GM12891 (cell line): ENCODE measurements at places on chromosomes 11 and 22.

GRCh38 chr11:116215471-116216113, 557.2 kb downstream of the BUD13 start:
- no peak for DNase-seq

- no peak for DNase-seq
Observed at GRCh38 chr11:129366737-129367597, 8.7 kb upstream of the BARX2 start.

- no peak for DNase-seq
Observed at GRCh38 chr11:2342981-2343380, 34.1 kb upstream of the CD81 start.

GRCh38 chr11:60941371-60942119, 10.4 kb downstream of the SLC15A3 start:
- no peak for DNase-seq

DNA sequence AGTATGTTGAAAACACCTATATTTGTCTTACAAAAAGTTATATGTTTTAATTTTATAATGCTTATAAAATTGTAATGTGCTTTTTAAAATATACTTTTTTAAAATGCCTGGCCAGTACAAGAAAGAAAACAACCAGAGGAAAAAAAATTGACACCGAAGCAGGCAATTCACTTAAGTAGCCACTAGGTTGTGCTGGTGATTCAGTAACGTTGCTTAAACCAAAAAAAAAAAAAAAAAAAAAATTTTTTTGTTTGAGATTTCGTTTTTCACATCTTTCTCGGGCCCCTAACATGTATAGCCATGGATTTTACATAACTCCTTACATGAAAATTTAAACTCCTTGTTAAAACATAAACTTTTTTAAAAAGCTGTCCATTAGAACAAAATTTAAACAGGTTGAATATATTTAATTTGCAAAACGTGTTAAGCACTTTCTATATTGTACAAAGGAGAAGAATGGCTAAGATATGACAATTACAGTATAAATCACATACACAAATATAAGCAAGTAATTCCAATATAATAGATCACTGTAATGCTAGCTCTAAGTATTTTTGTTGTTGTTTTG, 9.2 kb downstream of the OR8B4 start:
- DNase-seq: no peak

GRCh38 chr22:46425016-46425415, 89.5 kb downstream of the TRMU start:
- DNase-seq: no peak

DNA sequence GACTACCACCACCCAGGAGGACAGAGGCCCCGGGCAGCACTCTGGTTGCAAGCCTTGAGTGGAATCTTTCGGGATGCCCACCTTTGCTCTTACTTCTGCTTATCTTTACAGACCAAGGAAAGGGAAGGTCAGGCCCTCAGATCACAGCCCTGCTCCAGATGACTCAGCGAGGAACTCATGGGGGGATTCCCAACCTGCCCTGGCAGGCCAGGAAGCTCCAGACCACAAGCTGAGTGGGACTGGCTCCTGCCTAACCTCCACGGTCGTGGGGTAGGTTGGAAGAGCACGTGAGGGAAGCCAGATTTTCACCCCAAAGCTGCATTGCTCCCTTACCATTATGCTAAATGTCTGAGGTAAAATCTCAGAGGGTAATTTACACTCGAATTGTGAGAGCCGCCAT, 11.8 kb downstream of the TBC1D10A start:
- DNase-seq: no peak

- no peak for DNase-seq
Observed at GRCh38 chr11:11931461-11932055, 76.9 kb downstream of the DKK3 start.

- DNase-seq: no peak
Observed at GRCh38 chr11:78256962-78257361, 68.2 kb downstream of the USP35 start.

- no peak for DNase-seq
Observed at GRCh38 chr22:47589271-47590250, 827.1 kb downstream of the TBC1D22A start.

GRCh38 chr11:116426761-116427160, 346.0 kb downstream of the BUD13 start:
- DNase-seq: no peak

- no peak for DNase-seq
Observed at GRCh38 chr11:64007160-64007628, 21.0 kb downstream of the OTUB1 start.

- DNase-seq: no peak
Observed at GRCh38 chr22:45731041-45731797, 59.6 kb downstream of the ATXN10 start.

DNA sequence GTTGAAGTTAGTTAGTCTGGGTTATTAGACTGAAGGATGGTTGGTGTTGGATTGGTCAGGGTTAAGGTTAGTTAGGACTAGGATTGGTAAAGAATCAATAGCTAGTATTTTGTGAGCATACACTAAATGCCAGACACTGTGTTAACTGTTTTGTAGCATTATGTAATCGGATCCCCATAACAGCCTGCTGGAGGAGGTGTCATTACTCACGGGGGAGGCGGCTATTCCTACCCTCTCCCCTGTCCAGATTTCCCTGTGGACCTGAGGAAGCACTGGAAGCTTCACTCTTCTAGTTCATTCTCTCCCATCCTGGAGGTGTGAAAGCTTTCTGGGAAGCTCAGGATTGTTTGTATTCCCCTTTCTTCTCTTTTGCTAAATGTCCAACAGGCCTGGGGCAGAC, 40.5 kb upstream of the KCNJ11 start:
- DNase-seq: no peak

DNA sequence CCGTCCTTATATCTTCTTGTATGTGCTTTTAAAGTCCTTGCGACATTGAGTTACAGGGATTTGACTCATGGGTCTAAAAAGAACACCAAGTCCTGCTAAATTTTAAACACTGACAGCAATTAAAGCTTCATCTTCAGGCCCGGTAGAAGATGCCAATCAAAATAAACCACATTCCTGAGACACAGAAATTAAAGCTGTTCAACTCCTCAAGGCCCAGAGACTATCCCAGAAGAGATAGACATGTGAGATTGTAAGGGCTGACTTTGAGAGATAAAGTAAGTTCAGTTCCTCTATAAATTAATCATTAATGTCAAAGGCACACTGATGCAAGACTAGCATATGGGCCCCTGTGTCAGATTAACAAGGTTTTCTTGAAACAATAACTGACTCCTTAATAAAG, 49.8 kb downstream of the OSBPL5 start:
- no peak for DNase-seq

DNA sequence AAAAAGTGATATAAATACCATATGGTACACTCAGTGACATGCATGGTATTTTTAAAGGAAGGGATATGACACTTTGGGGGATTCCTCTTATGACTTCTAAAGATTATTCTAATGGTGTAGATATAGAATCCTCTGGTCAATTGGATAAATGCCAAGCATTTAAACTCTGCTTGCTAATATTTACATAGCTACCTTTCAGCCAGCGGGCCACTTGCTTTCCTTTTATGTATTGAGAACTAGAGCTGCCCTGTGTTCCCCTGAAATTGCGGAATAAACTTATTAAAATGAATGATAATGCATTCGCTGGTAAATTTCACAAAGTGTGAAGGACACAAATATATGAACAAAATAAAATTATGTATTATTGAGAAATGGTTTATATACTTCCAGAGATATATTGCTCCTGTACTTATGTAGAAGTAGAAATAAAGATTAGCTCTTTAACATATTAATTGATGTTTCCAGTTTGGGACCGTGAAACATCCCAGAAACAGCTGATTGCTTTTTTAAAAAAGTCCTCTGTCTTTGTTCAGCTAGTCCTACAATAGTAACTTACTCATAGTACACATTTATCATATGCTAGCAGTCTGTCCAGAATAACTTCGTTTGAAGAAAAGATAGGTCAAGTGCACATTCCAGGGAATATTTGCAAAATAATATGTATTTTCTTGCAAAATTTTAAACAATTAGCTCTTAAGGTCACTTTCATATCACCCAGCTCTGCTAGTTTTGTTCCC, 40.1 kb upstream of the CARD18 start:
- DNase-seq: no peak

DNA sequence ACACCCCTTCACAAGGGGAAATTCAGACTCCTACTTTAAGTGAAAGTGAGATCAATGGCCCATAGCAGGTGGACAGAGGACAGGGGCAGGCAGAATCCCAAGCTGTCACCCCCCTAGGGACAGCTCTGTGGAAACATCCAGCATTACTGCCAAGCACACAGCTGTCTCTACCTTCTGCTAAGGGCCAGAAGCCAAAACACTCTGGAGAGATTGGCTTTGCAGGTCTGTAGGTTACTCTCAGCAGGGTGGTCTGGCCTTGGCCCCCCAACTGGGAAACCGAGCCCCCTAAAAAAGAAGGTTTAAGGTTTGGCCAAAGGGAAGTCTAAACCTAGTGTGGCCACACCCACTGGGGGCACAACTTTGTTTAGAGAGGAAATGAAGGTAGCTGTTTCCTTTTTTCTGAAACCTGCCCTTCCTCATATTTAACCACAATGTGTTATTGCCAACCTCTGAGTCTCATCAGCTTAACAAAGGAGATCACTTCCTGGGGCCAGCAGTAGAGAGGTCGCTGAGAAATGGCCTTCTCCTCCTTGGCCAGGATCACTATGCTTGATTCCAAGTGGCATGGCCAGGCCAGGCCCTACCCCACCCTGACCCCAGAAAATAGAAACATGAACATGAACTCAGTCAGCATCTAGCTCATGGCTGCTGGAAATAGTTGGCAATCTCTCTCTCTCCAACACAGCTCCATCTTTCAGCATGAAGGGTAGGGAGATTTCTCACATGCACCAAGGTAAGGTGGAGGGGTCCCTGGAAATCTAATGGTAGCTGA, 25.9 kb upstream of the SCARF2 start:
- DNase-seq: no peak

GRCh38 chr22:34403667-34404066, 483.4 kb upstream of the LARGE1 start:
- DNase-seq: no peak

GRCh38 chr11:123829745-123830144, 23.6 kb upstream of the OR6M1 start:
- DNase-seq: no peak

DNA sequence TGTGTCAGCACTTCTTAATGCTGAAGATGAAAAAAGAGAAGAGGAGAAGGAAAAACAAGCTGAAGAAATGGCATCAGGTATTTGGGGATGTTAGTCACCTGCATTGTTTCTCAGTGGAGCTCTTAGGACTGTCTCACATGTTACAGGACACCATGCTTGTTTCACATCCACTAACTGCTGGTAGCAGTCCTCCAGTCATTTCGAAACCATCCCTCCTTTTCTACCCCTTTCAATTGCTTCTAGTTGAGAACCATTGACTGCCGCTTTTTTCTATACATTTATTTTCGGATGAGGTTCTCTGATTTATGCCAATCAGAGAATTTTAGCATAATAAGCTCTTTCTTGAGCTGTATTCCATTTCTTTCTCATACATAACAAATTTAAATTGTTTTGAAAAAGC, 21.5 kb downstream of the BIRC2 start:
- DNase-seq: peak; percentile 51

- no peak for DNase-seq
Observed at GRCh38 chr11:128624269-128625175, 37.2 kb upstream of the ETS1 start.

DNA sequence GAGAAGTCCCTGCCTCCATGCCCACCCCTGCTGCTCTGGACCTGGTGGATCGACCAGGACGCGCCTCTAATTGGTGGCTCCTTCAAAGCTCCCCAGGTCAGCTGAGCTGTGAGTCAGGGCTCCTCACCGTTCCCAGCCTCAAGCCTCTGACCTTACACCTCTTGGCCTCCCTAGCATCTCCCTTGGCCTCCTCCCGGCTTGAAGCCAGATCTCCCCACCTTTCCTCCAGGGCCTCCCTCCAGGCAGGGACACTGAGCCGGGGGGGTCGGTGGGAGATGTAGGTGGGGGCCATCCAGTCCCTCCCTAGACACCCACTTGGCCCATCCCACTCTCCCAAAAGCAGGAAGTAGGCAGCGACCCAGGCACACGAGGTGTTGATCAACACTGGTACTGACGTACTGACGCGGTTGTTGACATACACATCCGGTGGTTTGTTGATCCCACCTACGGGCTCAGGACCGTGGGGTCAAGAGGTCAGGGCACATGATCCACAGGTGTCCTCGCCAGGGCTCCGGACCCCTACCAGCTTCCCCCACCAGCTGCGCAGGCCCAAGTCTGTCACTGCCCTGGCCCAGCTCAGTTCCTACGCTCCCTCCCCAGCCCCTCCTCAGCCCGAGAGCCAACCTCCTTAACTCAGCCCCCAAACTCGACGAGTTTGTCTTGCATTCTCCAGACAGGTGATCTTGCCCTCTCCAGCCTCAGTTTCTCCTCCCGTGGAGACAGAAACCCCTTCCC, 802 bp downstream of the ATG2A start:
- peak; percentile 63 for DNase-seq

GRCh38 chr22:43931771-43932170, 8.2 kb downstream of the PNPLA3 start:
- DNase-seq: no peak

DNA sequence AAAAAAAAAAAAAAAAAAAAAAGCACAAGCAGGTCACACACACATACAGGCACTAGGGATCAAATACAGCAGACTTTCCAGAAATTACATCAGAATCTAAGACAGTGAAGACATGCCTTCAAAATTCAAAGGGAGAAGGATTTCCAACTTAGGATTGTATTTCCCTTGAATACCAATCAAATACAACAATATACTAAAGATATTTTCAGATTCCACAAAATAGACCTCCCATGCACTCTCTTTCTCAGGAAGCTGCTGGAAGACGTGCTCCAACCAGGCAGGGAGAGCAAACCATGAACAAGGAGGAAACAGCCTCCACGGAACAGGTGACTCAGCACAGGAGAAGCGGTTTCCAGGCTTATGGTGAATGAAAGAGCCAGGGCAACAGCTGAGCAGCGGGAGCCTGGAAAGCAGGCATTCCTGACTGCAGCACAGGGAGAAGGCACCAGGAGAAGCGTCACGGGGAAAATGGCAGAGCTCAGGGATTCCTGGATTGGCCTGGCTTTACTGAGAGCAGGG, 32.0 kb downstream of the TMEM184B start:
- no peak for DNase-seq

- peak; percentile 79 for DNase-seq
Observed at GRCh38 chr11:76318744-76319384, 62.1 kb downstream of the THAP12 start.

DNA sequence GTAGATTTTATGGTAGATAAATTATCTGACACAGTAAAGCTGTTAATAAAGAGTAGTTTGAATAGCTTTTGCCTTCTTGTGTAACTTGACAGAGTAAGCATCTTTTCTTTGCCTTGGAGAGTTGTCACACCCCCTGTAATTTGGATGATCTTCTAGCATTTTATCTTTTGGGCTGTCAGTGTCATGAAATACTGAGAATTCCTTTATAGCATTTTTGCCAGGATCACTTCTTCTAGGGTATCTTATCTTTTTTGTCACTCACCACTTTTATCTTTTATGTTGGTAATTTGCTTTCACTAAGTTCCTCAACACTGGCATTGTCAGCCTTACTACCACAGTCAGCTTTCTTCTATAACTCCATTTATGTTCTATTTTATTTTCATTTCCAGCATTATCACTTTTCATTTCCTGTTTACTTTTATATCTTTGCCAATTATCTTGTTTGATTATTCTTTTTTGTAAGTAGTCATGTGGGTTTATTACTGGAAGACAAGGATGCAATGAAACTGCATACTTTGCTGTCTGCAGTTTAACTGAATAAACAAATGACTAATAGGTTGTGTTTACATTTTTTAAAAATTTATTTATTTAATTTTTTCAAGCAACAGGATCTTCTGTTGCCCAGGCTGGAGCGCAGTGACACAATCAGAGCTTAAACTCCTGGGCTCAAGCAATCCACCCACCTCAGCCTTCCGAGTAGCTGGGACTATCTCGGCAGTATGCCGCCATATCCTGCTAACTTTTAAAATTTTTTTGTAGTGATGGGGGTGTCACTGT, 28.1 kb upstream of the ACAT1 start:
- no peak for DNase-seq

- DNase-seq: no peak
Observed at GRCh38 chr11:85762226-85762625, 48.7 kb downstream of the SYTL2 start.
